ENCODE measurements at places on chromosomes 7 and 10. TPM values are rescaled to one million over a fixed set of nuclear protein-coding genes. Genes with fewer than 3 reads are reported as not detected.

DNA sequence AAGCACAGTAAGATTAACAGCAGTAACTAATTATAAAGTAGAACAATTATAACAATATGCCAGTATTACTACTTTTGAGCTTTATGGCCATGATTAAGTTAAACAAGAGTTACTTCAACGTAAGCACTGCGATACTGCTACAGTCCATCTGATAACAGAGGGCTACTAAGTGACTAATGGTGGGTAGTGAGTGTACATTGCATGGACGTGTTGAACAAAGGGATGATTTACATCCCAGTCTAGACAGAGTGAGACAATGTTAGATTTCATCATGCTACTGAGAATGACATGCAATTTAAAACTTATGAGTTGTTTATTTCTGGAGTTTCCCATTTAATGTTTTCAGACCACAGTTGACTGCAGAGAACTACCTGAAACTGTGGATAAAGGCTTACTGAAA lies 45.6 kb downstream of the TPST1 start:
- DNase-seq, result peak; percentile 95

DNA sequence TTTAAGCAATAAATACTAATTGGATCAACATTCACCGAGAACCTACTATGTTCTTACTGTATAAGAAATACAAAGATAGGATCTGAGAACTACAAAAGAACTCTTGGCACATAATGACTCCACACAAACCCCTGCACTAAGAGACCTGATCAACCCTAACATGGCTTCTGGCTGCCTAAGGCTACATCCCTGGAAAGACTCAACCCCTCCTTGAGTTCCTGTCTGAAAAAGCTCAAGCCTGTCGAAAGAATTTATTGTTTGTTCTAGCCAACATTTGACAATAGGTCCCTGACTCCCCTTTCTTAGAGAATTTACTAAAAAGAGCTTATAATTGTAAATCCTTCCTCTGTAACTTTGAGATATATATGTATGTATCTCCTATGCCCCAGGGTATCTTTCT lies 125.3 kb upstream of the SGCE start:
- DNase-seq, result no peak

The HKDC1 gene
- total RNA-seq, result under 0.01 TPM

DNA sequence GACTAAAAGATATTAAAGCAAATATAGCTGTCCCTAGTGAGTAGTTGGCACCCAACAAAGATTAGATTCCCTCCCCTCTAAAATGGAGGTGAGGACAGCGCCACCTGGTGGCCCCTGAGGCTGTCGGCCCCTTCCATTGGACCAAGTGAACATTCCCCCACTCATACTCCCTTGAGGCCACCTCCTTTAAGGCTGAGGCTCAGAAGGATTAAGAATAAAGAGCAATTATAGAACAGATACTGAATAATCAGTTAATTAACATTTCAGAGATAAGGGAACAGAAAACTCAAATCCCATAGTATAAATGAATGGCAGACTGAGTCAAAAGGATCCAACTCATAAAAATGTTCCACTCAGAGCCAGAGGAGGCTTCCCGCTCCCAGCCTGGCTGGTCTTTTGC lies 130.4 kb upstream of the GHITM start:
- no peak for DNase-seq

DNA sequence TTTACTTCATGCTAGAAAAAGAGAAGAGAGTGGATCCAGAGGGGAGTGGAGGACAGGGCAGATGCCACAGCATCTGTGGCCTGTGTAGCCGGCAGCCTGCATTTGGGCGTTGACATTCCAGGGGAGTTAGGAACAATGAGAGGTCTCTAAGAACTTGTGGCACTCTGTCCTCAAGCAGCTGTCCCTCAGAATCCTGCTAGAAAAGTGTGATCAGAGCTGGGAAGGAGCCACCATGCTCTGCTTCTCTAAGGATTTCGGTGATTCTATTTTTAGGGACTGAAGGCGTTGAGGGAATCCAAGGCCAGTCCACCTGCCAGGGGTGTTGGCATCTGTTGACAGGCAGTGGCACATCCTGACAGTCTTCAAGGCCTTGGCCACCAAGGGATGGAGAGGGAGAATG lies 7.6 kb downstream of the LRIT2 start:
- DNase-seq, result no peak

The PLEKHS1 gene
- not detected for total RNA-seq

DNA sequence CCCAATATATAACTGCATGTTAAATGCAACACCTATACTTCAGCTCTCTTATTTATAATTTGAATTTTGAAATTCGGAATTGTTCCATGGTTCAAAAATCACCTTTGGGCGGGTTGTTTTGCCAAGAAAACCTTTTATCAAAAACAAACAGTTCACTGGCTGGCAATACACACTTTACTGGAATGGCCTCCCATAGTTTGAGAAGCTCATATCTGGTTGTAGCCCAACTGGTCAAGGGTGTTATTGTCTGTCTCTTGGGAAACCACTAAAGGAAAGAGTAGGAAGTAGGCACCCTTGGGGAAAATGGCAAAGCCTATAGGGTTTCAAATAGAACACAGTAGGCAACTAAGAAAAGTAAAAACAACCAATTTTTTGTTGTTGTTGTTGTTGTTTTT lies 117.9 kb downstream of the HIPK2 start:
- DNase-seq, result no peak

The BUB3 gene
- total RNA-seq, result 346 TPM

The CALHM1 gene
- total RNA-seq, result not detected

- no peak for DNase-seq
Observed at GRCh38 chr10:52668024-52668423, 104.6 kb downstream of the MBL2 start.

DNA sequence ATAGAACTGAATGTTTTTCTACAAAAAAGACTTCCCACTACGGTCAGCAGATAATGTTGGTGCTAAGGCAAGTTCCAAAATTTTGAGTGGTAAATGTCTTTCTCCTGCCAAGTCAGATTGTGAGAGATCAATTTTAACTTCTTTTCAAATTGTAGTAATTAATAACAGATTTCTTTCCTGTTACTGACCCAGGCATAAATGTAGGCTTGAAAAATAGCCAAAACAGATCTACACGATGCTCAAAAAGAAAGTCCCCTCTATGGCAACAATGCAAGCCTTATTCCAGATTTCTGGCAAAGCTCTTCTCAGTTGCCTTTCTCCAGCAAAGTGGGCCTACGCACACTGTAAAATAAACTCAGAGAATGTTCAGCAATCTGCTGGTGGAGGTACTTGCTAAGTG lies 641.0 kb upstream of the NRP1 start:
- DNase-seq, result no peak

GRCh38 chr7:10075866-10076265 lies 897.8 kb upstream of the PHF14 start:
- DNase-seq, result no peak

- peak; percentile 70 for DNase-seq
Observed at GRCh38 chr10:23096802-23097549, 1.6 kb downstream of the MSRB2 start.

GRCh38 chr7:155227004-155227787 lies 70.5 kb upstream of the INSIG1 start:
- DNase-seq, result no peak

The PPP1R9A gene
- total RNA-seq, result not detected

GRCh38 chr10:104892879-104893617 lies 252.0 kb downstream of the SORCS3 start:
- DNase-seq, result no peak

The AGAP3 gene
- 33.3 TPM for total RNA-seq

The SH2D4B gene
- total RNA-seq, result not detected

The CYP2C19 gene
- not detected for total RNA-seq

DNA sequence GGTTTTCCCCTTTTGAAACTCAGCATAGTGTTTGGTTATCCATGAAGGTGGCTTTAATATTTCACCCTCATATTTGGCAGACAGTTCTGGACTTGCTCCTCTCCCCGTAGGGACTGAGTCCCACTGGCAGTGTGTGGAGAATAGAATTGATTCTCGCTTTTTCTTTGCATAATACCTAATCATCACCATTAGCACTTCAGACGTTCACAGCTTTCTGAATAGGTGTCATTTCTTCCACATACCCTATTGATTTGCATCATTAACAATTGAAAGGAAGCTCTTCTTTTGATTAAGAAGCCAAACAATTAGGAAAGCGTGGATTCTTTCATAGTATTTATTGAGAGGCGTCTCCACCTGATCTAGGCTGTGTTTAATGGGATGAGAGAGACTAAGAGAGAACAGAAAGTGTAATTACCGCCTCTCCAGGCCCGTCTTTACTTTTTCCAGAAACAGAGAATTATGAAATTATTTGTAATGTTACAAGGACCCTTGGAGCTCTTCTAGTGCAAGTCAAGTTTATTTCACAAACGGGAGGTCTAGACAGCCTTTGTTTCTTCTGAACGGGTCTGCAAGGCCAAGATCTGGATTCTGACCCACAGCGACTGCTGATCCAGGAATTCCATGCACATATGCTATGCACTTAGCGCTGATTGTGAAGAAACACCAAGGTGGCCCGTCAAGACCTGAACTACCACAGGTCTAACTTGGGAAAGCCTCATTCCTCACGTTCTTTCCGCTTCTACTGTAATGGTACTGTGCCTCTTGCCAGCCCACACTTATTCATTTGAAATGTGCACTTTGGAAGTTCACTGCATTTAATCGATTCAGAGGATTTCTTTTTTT lies 249.9 kb upstream of the C7orf33 start:
- DNase-seq, result no peak

GRCh38 chr7:25408012-25408687 lies 179.9 kb upstream of the NPVF start:
- no peak for DNase-seq

GRCh38 chr10:117539361-117539773 lies 3.2 kb upstream of the EMX2 start:
- DNase-seq, result no peak

GRCh38 chr7:34596887-34597286 lies 61.1 kb upstream of the NPSR1 start:
- no peak for DNase-seq

GRCh38 chr10:116947841-116948529 lies 57.0 kb downstream of the SHTN1 start:
- peak; percentile 31 for DNase-seq

The GDF2 gene
- not detected for total RNA-seq

GRCh38 chr7:35430547-35431153 lies 176.8 kb upstream of the TBX20 start:
- no peak for DNase-seq

DNA sequence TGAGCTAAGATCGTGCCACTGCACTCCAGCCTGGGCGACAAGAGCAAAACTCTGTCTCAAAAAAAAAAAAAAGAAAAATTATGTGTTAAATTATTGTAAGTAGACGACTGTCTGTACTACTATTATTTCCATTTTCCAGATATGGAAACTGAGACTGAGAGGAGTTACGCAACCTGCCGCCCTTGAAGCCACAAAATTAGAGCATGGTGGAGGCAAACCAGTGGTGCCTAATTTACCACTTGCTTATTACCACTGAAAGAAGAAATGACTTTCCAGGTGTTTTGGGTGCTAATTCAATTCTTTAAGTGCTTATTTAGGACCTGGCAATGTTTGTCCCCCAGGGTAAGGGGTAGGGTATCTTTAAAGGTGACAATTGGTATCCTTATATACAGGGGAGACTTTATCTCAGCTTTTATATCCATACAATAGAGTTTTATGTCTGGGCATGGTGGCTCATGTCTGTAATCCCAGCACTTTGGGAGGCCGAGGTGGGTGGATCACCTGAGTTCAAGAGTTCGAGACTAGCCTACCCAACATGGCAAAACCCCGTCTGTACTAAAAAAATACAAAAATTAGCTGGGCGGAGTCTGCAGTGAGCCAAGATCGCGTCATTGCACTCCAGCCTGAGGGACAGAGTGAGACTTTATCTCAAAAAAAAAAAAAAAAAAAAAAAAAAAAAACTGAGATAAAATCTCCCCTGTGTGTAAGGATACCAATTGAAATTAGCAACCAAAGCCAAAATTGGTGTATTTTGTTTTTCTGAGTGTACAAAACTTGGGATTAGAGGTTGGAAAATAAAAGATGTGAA lies 16.6 kb upstream of the CAMK1D start:
- DNase-seq, result peak; percentile 14

GRCh38 chr10:74923556-74923955 lies 97.2 kb downstream of the KAT6B start:
- no peak for DNase-seq

GRCh38 chr10:8278099-8278498 lies 223.6 kb downstream of the GATA3 start:
- no peak for DNase-seq

DNA sequence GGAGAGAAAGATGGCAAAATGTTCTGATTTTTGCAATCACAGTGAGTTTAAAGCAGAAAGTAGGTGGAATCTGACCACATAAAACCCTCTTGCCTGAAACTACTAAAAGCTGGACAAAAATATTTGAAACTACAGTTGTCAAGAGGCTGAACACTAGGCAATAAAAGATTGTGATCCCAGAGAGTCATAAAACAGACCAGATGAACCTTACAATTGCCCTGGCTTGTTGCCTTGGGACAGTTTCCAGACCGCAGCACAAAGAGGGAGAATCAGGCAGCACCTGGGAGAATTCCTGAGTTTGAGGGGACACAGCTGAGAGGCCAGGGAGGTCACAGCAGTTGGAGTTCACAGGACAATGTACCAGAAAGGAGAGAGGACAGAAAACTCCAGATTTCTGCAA lies 107.3 kb upstream of the NANOS1 start:
- DNase-seq, result no peak

DNA sequence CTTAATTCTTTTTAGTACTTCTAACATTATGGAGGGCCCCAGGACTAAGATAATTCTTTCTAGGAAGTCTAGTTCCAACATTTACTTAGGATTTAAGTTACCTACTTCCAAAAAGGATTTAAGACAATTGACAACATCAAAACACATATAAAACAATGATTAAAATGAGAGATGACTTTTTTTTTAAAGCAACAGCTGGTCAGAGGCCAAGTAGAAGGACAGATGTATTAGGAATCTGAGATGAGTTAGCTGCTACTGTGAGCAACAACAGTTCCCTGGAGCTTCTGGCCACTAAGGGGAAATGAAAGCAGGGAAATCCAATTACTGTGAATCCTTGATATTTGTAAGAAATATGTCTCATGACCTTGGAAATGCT lies 222.3 kb downstream of the PHTF2 start:
- no peak for DNase-seq

DNA sequence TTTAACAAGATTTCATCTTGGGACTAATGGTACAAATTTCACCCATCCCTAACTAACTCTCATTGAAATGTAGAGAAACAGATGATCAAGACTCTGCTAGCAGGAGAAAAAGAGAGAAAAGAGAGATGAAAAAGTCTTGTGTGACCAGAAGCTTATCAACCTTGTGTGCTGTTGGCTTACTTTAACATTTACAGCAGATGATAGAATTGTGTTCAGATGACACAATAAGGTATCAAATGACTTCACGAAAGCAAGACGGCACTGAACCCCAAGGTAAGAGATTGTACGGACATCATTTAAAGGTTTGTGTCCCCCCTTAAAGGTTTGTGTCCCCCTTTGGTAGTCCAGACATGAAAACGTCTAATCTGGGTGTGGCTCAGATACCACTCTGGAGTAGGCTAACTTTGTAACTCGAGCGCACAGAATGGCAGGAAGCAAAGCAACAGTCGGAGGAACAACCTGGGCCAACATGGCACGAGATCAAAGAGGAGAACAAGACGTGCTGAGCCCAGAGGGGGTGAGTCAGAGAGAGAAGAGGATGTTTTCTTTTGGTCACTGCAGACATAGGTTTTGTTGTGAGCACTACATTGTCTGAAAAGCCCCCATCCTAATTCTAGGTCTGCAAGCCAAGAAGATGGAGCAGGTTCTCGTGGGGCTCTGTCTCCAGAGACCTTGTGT lies 10.4 kb upstream of the LMBR1 start:
- DNase-seq, result peak; percentile 19

The CAV2 gene
- total RNA-seq, result 217 TPM

Data from IMR-90 (cell line).